Naive thymus-derived CD8-positive, alpha-beta T cell (primary cell): ENCODE measurements at places on chromosomes 7 and 10. TPM values are rescaled to one million over a fixed set of nuclear protein-coding genes. Genes with fewer than 3 reads are reported as not detected.

Gene NFKB2
- 6.1 TPM for polyA plus RNA-seq

GRCh38 chr7:103988468-103989199, 824 bp downstream of the RELN start:
- DNase-seq: no peak

- no peak for DNase-seq
Measured at GRCh38 chr7:142954680-142955268, 7.4 kb downstream of the KEL start.

DNA sequence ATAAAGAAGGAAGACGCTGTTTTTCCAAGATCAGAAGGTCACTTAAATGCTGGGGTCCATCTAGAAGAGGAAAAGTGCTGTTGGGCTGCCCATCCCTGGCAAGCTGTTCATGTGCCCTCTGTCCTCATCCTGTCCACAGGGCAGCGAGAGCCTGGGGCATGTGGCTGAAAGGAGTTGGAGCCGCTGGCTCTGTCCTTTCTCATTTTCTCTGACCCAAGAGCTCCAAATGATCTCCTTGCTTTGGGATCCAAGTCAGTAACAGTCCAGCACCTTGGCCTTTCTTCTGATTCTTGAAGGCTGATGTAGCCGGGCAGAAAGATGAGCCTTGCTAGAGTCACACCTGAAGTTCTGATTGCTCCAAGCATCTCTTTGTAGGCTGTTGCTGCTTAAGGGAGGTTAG, 44.4 kb downstream of the SPDYE5 start:
- no peak for DNase-seq

- DNase-seq: no peak
Measured at GRCh38 chr7:55061726-55062499, 43.1 kb downstream of the EGFR start.

Gene TRIP6
- polyA plus RNA-seq: 3.4 TPM

GRCh38 chr10:73857446-73857845, 16.9 kb downstream of the CAMK2G start:
- no peak for DNase-seq

GRCh38 chr10:20474064-20474463, 423.0 kb downstream of the NEBL start:
- DNase-seq: no peak

Gene AUTS2
- 4.6 TPM for polyA plus RNA-seq

DNA sequence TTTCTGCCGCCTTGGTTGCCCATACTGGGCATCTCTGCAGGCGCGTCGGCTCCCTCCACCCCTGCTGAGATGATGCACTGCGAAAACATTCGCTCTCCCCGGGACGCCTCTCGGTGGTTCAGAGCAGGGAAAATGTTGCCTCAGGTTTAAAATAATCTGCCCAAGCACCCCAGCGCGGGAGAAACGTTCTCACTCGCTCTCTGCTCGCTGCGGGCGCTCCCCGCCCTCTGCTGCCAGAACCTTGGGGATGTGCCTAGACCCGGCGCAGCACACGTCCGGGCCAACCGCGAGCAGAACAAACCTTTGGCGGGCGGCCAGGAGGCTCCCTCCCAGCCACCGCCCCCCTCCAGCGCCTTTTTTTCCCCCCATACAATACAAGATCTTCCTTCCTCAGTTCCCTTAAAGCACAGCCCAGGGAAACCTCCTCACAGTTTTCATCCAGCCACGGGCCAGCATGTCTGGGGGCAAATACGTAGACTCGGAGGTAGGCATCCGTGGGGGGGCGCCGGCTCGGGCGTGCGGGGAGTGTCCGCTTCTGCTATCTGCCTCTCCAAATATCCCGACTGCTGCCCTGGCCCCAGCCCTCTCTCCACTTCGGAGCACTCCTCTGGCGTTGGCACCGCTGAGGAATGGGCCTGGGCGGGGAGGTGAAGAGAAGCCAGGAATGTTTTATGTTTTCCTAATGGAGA, at the start of gene CAV1:
TSS of gene CAV1 (plus strand) at position 428 of the 689 bp plus-strand sequence. CDS start at position 455, 27 bp downstream.
- peak; percentile 31 for DNase-seq

- DNase-seq: no peak
Measured at GRCh38 chr10:132648072-132648850, 110.7 kb downstream of the INPP5A start.

- DNase-seq: no peak
Measured at GRCh38 chr10:100642295-100642994, 102.9 kb upstream of the PAX2 start.

Gene PILRA
- polyA plus RNA-seq: 0.63 TPM

Gene GPR15LG
- polyA plus RNA-seq: not detected

GRCh38 chr7:140571538-140572122, 69.0 kb downstream of the DENND2A start:
- DNase-seq: no peak

GRCh38 chr7:141118767-141119166, 44.9 kb downstream of the TMEM178B start:
- no peak for DNase-seq
